Esophagus mucosa (tissue), 1 donor: ENCODE measurements at places on chromosomes 11 and 22.

- ATAC-seq = no peak
Measured at GRCh38 chr11:64352099-64352994, 6.6 kb upstream of the RPS6KA4 start.

DNA sequence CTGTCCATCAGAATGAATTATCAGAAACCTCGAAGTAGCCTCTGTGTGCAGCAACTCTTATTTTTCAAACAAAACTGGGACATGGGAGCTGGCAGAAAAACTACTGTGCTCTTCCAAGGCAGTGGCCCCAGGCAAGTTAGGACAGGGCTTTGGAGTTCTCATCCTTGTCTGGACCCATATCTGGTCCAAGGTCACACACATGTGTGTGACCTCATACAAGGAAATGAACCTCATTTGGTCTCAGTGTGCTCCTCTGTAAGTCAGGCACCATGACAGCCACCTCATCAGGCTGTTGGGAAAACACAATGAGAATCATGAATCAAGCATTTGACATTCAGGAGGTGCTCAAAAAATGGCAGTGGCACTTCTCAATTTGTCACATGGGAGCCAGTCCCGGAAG is 25.8 kb downstream of the LARGE1 start:
- peak; percentile 88 for ATAC-seq

- ATAC-seq = no peak
Measured at GRCh38 chr11:123601136-123601535, 53.3 kb downstream of the SCN3B start.

GRCh38 chr11:46277313-46277621 is 195 bp upstream of the CREB3L1 start:
- no peak for ATAC-seq

GRCh38 chr22:22954656-22955055 is 67.0 kb downstream of the IGLL5 start:
- ATAC-seq = no peak

DNA sequence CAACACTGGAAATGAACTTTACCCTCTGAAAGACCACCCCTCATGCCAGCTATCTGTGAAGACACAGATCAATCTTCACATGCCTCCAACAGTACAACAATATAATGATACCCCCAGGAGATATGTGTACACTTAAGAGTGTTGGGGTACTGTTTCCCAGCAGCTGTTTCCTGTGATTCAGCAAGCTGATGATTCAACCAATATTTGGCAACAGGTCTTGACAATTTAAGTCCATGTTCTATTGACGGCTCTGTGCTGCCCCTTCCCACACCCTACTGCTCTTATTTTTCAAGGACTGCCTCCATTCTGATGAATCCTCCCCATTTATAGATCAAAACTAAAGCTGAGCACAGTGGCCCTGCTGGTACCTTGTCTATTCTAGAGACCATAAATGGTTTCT is 6.6 kb downstream of the SNX19 start:
- ATAC-seq = peak; percentile 54

- peak; percentile 61 for ATAC-seq
Measured at GRCh38 chr22:38766076-38766777, 10.4 kb upstream of the SUN2 start.

GRCh38 chr11:126355926-126356897 is 726 bp downstream of the ST3GAL4 start:
- no peak for ATAC-seq

DNA sequence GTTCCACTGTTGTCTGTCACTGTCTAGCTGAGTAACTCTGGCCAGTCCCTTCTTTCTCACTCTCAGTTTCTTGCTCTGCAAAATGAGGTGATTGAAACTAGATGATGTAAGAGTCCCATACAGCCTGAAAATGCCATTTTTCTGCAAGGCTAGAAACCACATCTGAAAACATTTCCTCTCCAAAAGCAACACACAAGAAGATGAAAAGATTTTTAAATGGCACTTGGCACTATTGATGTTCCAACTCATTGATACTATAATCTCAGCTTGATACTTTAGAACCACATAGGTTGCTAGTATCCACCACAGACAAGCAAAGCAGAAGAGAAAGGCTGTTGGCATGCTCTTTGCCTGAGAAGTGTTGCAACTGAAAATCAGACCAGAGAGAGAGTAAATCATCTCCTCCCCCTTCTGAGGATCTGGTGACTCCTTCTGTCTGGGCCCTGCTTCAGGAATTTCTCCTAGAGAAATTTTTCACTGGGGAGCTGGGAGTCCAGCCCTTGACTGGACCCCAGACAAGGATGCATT is 1217.9 kb downstream of the LRRC4C start:
- no peak for ATAC-seq

DNA sequence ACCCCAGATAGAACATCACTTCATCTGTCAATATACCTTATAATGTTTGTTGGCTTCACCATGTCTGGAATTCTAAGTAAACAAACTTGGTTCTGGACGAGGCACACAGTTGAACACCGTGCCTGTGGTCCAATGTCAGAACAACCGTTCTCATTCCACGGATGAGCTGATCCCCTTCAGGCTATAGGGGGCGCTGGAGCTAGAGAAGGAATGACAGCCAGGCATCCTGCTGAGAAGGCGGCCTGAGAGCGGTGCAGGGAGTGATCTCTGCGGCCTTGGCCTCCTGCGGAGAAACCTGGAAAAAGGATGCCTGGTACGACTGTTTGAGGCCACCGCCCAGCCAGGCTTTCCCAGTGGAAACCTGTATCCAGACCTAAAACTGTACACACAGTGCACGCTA is 48.7 kb downstream of the FDX1 start:
- ATAC-seq = no peak

- no peak for ATAC-seq
Measured at GRCh38 chr11:9574622-9575259, 1.3 kb downstream of the WEE1 start.

DNA sequence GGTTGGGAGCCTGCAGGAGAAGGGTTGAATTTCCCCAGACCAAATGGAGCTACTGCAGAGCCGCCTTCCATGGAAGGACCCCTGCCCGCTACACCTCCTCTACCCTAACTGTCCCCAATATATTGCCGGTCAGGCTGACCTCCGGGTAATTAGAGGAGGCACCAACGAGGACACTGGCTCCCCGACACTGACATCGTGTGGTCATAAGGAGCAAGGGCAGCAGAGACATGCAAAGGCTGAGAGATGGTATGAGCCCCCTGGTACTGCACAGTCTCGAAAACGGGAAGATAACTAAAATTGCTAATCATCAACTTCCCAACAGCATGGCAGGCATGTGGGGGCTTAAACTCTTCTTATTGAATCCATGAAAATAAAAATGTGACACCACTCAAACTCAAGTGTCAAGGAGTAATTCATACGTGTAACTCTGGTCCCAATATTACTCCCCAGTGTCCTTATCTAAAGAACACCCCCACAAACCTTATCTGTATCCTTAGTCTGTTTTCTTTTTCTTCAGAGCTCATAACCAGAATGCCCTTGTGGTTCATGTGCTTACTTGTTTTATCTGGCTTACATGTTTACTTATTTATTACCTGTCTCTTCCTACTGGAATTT is 4.4 kb downstream of the CAVIN3 start:
- peak; percentile 36 for ATAC-seq

GRCh38 chr11:123519055-123519796 is 89.2 kb downstream of the GRAMD1B start:
- peak; percentile 94 for ATAC-seq

DNA sequence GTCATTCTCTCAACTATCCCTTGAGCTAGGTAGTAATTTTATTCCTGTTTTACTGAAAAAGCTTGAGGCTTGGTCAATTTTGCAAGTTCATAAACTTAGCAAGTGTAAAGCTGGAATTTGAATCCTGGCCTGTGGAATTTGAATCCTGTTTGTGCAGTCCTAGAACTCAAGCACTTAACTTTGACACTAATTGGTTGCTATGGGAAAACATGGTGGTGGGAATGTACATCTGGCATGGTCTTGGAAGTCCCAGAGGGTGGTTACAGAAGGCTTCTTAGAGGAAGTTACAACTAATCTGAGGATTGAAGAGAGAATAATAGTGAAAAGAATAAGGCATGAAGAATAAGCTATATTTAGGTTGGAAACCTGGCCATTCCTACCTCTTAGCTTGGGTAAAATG is 66.5 kb upstream of the LIN7C start:
- no peak for ATAC-seq

DNA sequence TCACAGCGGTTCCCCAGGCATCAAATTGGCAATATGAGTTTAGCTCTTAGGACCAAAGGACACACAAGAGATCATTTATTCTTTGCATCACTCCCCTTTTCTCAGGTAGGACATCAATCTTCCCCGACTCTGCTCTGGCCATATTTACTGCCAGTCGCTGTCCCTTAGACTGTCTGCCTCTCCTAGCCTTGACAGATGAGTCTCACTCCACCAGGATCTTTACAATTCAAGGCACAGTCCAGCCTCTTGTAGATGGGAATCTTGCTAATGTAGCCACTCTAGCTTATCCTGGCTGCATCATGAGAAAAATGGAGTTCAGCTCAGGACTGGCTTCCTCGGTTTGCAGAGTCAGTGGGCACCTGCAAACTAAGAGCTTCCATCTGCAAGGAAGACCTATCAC is 915.2 kb downstream of the NTM start:
- no peak for ATAC-seq

GRCh38 chr22:31377612-31378011 is 21.8 kb upstream of the DRG1 start:
- ATAC-seq = no peak

GRCh38 chr11:118321386-118322082 is 17.0 kb downstream of the CD3E start:
- ATAC-seq = no peak

DNA sequence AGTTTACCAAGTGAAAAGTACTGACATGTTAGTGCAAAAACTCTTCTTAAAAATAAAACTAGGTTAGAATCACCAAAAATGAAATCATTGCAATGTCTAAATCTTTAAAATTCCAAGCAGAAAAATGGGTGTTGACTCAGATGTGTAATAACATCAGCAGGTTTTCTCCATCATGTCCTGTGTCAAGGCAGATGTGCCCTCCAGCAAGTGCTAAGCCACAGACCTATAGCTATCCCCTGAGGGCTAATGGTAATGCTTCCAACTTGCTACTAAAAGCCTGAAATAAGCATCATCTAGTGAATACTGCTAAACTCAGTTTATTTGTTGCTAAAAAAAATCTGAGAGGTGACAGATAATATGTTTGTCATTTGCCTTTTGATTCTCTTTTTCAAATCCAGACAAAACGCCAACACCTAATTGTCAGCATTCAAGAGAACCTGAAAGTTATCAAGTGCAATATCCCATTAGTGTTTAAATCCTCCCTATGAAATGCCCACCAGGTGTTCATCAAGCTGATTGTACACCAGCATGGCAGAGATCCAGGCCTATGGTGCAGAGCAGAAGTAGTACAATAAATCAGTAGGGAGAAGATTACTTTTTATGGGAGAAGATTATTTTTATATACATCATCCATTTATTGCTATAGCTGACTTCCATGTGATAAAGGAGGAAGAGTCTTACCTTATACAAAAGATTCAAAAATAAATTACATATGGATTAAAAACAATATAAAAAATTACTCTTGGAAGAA is 55.1 kb upstream of the SYT9 start:
- ATAC-seq = no peak

- no peak for ATAC-seq
Measured at GRCh38 chr11:44923806-44924205, 26.9 kb downstream of the TP53I11 start.

DNA sequence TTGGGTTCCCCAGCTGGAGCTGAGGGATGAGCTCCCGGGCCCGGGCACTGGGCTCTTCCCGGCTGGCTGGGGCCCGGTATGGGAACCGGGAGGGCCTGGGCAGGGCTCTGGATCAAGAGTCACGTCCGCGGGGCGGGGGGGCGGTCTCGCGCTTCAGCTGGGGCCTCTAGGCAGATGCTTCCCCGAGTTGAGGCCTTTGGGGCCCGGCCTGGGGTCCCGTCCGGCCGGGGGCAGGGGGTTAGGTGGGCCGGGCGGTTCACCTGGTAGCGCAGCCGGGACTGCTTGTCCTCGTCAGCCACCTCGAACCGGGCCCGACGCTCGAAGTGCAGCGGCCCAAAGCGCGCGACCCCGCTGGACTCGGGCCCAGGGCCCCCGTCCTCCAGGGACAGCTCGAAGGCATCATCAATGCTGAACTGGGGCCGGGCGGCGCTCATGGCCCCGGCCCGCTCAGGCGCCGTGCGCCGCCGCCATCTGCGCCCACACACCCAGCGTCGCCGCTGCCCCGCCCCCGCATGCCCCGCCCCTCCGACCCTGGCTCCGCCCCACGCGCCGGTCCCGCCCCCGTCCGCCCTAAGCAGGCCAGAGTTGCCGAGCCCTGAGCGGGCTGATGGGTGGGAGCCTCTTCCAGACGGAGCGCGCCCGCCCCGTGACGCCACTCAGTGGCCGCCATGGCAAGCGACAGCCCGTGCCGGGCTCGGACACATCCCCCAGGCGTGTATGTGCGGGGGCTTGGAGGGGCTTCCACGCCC is at the start of gene TMEM134:
Gene TMEM134, minus strand, starts transcription at position 493 of the 749 bp plus-strand sequence. Its CDS starts 59 bp downstream, at position 434.
- ATAC-seq = peak; percentile 84

DNA sequence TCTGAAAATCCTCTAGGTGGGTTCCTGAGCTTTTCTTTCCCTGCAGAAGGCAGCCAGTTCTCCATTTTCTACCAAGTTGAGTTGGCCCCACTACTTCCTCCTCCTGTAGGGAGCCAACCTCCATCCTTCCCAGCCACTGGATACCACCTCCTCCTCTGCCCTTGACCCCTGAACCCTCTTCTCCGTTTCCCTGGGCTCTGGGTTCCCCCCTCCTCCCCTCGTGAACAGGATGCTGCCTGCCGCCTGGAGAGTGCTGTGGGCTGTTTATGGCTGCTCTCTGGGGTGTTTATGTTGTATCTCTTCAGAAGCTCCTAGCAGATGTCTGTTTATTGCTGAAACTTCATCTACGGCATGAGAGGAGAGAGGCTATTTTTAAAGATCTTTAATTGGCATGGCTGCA is 8.6 kb downstream of the MICAL2 start:
- no peak for ATAC-seq

GRCh38 chr22:44351037-44351436 is 38.3 kb upstream of the SHISAL1 start:
- no peak for ATAC-seq

DNA sequence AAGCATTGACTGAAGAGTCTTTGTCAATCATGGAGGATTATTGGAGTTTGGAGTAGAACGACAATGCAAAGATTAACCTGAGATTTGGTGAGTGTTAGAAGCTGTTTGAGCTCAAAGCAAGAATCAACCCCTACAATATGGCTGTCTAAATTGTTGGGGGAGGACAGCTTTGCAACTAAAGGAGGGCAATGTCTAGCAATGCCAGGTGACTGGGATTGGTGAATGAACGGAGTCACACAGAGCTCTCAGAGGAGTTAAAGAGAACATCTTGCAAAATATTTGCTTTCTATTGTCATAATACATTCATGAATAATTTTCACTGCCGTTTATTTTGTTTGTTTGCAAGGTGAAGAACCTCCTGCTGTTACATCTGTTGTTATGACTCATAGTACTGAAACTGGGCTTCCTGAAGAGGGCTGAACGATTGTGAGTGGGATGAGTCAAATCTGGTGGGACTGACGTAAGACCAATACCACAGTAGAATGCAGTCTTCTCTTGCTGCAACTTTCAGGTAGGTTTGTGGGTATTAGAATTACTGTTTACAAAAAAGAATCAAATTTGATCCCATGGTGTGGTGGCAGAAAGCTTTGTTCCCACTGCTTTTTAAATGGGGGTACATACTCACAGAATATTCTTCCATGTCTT is 281.9 kb downstream of the CADM1 start:
- peak; percentile 98 for ATAC-seq

GRCh38 chr11:60498853-60499252 is 6.3 kb downstream of the MS4A12 start:
- ATAC-seq = peak; percentile 41

- ATAC-seq = no peak
Measured at GRCh38 chr22:46583571-46583970, 36.6 kb upstream of the GRAMD4 start.

- peak; percentile 12 for ATAC-seq
Measured at GRCh38 chr22:19088866-19089595, 33.2 kb downstream of the DGCR2 start.
